ENCODE measurements at places on chromosomes 2 and 18.

- DNase-seq = no peak
Observed at GRCh38 chr2:12424809-12425208, 291.9 kb upstream of the TRIB2 start.

DNA sequence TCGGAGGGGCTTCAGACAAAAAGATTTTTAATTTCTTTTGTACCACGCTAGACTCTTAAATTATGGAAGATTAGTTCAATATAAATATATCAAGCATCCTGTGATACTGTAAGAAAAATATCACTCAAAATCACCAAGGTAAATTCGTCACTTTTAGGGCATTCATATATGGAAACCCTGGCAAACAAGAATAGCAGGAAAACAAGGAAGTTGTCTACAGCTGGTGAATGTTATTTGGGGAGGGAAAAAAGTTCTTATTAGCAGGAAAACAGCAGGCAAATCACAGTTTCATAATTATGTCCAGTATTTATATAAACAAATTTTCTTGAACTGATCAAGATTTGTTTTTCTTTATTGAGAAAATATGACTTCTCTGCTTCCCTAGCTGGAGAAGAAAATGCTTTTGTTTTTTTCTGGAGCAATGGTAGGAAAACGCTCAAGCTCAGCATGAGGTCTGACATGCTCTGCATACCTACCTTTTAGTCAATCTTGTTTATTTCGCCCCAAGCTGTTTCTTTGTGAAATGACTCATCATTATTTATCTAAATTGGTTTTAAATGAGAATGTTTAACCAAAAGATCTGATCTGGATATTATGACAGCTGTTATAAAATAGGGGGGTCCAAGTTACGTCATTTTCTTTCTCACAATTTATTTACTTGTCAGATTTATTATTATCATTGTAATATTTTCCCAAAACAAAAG is 14.7 kb downstream of the LINC00305 start:
- no peak for DNase-seq

GRCh38 chr2:104923665-104924064 is 69.8 kb downstream of the POU3F3 start:
- no peak for DNase-seq

DNA sequence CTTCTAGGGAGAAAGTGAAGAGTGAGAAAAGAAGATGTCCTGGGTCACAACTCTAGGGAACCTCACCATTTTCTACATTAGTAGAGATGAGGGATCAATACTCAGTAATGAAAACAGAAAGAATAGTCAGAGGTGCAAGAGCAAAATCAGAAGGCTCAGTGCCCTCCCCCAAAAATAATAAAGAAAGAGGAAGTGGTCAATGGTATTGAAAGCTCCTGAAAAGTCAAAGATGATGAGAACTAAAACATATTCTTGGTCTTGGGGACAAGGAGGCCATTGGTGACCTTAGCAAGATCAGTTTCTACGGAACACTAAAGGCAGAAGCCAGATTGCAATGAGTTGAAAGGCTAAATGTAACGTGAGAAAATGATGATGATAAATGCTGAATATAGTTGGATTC is 24.5 kb upstream of the MYO1B start:
- DNase-seq = no peak

GRCh38 chr2:39570614-39571013 is 95.1 kb upstream of the TMEM178A start:
- no peak for DNase-seq

GRCh38 chr2:60852282-60852860 is 29.0 kb upstream of the REL start:
- DNase-seq = no peak

DNA sequence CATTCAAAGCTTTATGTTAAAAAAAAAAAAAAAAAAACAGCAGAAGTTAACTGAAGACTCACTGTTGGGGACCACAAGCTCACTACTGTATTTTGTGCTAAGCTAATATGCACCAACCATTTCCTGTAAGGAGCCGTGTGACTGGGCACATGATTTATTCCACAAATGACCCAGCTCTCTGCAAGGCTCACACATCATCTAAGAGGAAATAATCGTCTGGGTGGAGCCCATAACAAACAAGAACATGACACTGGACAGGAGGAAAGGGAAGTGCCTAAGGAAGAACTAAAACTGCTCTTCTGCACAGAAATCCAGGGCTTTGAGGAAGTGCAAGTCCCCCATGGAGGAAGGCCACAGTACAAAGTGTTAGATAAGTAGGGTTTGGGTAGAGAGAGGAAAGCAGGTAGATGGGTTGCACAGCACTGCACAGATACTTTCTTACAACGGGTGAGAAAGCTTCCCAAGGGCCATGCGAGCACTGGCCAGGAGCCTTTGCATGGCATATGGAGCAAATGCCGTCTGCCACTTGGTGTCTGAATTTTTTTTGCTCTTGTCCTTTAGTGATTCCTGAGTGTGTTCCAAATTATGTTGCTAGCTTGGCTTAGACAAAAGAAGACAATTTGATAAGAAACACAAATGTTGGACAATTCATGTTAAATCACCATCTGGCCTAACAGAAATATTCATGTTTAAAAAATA is 24.4 kb downstream of the NFE2L2 start:
- DNase-seq = peak; percentile 78

- DNase-seq = peak; percentile 97
Observed at GRCh38 chr2:101759162-101759561, 61.7 kb downstream of the MAP4K4 start.

- DNase-seq = no peak
Observed at GRCh38 chr18:80119111-80119510, 10.0 kb downstream of the ADNP2 start.

DNA sequence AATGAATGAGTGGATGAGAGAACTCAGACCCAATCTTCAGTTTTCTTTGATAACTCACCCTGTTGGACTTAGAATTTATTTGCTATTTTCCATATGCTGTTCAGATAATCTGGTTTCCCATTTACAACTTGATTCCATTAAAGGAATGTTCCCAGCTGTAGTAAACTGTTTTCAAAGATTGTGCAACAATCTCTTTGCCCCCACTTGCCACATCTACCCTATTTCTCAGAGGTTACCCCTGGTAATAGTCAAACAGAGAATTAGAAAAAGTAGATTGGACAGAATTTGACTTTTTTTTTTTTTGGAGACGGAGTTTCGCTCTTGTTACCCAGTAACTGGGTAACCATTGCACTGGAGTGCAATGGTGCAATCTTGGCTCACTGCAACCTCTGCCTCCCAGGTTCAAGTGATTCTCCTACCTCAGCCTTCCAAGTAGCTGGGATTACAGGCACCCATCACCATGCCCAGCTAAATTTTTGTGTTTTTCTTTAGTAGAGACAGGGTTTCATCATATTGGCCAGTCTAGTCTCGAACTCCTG is 93.4 kb upstream of the SIX2 start:
- no peak for DNase-seq

DNA sequence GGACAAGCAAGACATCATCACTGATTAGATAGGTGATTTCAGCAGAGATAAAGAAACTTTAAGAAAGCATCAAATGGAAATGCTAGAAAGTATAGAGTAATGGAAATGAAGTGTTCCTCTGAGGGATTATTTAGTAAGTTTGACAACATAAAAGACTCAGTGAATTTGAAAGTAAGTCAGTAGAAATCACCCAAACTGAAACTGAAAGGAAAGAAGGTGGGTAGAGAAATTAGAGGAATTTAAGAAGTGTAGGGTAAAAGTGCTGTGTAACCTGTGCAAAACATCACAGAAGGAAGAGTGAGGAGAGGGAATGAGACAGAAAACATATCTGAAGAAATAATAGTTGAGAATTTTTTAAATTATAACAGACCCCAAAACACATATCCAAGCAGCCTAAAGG is 343.1 kb downstream of the CBLN2 start:
- no peak for DNase-seq

DNA sequence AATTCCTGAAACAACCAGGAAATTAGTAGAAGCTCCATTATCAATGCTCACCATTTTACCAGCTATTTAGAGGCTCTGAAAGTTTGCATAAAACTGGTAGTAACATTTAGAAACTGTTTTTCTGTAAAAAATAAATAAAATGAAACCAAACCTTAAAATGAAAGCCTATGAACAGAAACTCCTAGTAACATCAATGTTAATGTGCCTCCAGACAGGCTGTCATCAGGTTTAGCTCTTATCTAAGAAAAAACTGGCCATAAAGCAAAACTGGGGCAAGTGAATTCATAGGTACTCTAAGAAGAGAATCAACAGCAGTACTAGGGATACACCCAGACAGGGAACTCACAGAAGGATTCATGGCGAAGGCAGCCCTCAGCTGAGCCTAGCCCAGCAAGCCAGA is 8.0 kb downstream of the E2F6 start:
- DNase-seq = no peak

Measured in EH (cell line).